ENCODE measurements at places on chromosomes 2 and 18. TPM values are rescaled to one million over a fixed set of nuclear protein-coding genes. Genes with fewer than 3 reads are reported as not detected.

- DNase-seq, result no peak
Observed at GRCh38 chr2:126029316-126029715, 626.6 kb upstream of the GYPC start.

DNA sequence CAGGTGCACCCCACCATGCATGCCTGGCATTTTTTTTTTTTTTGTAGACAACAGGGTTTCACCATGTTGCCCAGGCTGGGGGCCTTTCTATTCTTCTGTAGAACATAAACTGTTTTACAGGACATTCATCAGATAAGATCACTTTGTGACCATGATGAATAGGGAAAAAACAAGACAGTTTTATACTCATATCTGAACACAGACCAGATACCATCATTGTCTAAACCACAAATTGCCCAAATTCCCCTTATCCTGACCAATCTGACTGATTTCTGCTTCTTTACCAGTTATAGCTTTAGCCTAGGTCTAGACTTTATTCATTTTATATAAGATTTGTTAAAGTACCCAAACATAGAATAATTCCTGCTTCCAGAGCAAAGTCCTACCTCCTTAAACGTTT is 1699.3 kb upstream of the TMEFF2 start:
- DNase-seq, result no peak

GRCh38 chr2:106833256-106833655 is 52.7 kb downstream of the ST6GAL2 start:
- no peak for DNase-seq

GRCh38 chr2:60391649-60392375 is 161.6 kb downstream of the BCL11A start:
- no peak for DNase-seq

- no peak for DNase-seq
Observed at GRCh38 chr2:138787053-138787666, 7.0 kb upstream of the NXPH2 start.

GRCh38 chr2:215731108-215731658 is 282.2 kb downstream of the MREG start:
- no peak for DNase-seq

GRCh38 chr2:56132138-56132537 is 51.7 kb upstream of the CCDC85A start:
- no peak for DNase-seq

DNA sequence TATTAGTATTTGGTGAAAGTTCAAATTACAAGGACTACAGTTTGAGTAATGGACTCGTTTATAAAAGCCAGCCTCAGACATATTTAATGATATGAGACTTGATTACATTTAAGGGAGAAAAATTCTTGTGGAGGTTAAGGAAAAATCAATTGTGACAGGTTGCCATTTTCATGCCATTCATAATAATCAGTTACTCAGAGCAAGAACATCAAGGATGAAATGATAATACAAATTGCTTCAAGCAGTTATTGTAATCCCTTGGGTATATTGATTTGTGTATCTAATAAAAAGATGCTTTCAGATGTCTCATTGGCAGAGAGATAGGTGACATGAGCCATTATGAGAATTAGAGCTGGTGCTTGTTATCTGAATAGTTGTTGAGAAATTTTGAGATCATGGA is 153.6 kb downstream of the ATP9B start:
- no peak for DNase-seq

- no peak for DNase-seq
Observed at GRCh38 chr18:55152801-55153200, 193.5 kb upstream of the CCDC68 start.

GRCh38 chr2:67802824-67803223 is 260.0 kb downstream of the C1D start:
- DNase-seq, result no peak

- no peak for DNase-seq
Observed at GRCh38 chr18:9082711-9083510, 19.6 kb upstream of the NDUFV2 start.

DNA sequence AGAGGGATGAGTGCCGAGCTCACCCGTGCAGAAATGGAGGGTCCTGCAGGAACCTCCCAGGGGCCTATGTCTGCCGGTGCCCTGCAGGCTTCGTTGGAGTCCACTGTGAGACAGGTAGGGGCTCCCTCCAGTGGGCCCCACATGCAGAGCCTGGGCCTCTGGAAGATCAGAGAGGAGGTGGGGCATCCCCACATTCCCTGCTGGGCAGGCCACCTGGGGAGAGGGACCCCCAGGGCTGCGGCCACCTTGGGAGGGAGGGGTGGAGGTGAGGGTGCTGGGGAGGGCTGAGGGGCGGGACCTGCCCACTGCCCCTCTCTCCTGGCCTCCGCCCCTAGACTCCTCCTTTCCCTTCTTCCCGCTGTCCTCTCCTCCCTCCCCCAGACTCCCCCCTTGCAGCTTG is 38.5 kb downstream of the MTERF4 start:
- DNase-seq, result no peak

DNA sequence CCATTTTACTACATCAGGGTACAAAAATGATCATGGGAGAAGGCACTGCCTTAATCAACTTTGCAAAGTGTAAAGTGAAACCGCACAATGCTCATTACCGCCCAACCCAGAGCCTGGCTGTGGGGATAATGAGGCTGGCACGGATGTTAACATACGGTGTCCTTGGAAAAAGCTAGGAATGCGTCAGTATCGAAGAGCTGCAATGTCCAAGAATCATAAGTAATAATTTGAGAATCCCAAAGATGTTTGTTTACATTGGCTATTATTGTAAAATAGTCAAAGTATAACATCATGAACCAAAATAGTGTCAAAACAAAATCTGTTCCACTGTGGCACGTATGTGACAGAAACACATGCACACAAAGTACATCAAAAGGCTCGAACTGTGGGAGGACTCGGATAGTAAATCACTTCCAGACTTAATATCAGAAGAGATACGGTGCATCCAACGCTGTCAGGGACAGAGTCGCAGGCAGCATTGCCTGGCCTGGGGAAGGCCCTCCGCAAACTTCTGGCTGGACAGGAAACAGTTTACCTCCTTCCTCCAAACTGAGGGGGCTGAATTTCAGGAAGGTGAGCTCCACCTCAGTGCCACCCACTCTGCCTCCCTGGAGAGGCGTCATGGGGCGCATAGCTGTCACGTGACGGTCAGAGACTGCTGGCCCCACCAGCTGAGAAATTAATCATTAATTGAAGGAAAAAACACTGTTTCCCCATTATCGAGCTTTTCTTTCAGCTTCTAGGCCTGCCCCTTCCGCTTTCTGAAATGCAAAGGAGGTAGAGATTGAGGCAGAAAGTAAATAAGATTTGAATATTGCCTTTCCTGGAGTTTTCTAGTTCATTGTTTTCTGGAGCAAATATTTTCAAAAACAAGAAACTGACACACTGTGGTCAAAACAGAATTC is 1.8 kb upstream of the ID2 start:
- DNase-seq, result no peak

DNA sequence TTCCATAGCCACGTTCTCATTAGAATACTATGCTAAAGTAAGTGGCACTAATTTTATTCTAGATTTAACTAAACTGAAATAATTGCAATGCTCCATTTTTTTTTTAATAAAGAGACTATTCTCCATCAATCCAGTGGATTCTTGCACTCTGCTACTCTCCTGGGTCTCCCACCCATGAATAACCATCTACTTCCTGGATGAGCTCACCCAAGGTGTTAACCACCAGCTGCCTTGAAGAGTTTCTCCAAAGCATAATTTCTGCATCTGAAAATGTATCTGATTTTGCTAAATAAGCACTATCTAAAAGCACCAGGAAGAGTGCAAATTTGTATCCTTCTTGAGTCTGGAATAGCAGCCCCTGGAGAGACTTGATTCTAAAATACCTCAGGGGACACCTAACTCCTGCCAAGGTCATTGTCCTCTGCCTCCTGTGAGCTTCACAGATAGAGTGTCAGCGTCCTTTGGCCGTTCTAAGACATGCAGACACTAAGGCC is 41.6 kb upstream of the SH3BP4 start:
- no peak for DNase-seq

EXOC6B gene
- 21.0 TPM for total RNA-seq

CDKL4 gene
- total RNA-seq, result 0.38 TPM

RESP18 gene
- total RNA-seq, result not detected

FEV gene
- total RNA-seq, result 2.1 TPM

HOXD13 gene
- total RNA-seq, result not detected
